ENCODE measurements at places on chromosomes 5 and 9. TPM values are rescaled to one million over a fixed set of nuclear protein-coding genes. Genes with fewer than 3 reads are reported as not detected.

DNA sequence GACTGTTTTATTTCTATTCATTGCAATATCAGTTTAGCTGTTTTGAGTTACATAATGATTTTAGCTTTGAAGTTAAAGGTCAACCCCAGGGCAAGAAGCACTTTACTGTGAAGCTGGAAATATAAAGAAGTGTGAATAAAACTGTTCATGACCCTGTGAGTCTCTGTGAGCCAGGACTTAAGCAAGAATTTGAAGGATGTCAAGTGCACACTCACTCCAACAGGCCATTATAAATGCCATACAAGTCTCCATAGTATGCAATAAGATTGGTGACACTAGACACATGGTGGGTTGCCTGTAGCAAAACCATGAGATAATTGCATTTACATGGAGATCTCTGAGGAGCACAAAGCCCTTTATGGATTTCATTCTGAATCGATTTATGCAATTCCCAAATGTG, 318.7 kb upstream of the ITGA1 start:
- no peak for DNase-seq

GRCh38 chr9:5455181-5455580, 4.8 kb downstream of the CD274 start:
- DNase-seq: no peak

DNA sequence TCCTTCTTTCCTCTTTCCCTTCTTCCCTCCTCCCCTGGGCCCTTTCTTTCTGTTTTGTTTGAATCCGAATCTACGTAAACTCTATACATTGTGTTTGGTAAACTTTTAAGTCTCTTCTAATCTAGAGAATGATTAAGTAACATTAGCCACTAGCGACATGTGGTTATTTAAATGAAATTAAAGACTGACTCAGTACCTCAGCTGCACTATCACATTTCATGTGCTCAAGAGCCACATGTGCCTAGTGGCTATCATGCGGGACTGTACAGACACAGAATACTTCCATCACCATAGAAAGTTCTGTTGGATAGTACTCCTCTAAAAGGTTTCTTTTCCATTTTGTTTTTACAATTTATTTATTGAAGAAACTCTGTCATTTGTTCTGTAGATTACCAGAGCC, 29.0 kb downstream of the DCTN4 start:
- DNase-seq: no peak

DNA sequence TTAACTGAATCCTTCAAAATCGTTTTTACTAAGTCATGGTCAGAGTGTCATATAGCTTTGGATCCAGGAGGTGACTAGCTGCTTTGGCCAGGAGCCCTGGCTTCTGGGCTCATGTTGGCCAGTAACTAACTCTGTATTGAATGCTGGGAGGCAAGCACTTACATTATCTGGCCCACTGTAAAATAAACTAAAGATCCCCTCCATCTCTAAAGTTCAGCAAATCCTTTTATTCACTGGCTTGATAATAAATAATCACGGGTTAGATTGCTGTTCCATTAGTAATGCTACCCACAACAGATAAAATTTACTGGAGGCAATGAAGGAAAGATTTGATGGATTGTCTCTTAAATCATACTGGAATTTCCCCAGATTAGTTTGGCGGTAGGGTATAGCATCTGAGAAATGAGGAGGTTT, 382.2 kb upstream of the TLE4 start:
- DNase-seq: no peak

DNA sequence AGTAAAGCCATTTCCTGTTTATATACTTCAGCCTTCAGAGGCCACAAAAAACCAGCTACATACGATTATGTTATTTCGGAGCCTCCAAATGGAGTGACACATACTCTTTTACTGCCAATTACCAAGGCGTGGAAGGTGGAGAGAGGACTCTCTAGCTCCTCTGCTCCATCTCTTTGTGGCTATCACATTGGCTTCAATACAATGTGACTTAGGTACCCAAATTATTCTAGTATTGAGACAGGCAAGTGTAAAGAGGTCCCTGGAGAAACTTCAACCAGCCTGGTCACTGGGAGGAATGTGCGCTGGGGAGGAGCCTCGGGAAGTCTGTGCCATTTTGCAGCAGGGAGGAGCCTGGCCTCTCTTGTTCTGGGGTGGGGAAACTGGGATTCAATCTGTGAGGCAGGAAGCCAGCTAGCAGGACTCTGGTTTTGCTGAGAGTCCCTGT, 85.8 kb upstream of the TAS2R1 start:
- no peak for DNase-seq

- DNase-seq: no peak
Observed at GRCh38 chr9:132669319-132669697, 475 bp downstream of the DDX31 start.

DNA sequence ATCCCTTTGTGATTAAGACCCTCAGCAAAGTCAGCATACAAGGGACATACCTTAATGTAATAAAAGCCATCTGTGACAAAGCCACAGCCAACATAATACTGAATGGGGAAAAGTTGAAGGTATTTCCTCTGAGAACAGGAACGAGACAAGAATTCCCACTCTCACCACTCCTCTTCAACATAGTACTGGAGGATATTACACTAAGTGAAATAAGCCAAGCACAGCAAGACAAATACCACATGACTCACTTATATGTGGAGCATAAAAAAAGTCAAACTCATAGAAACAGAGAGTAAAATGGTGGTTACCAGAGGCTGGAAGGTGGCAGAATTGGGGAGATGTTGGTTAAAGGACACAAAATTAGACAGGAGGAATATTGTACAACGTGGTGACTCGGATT, 118.1 kb upstream of the NFIL3 start:
- DNase-seq: no peak

- DNase-seq: no peak
Observed at GRCh38 chr9:99722877-99723276, 98.8 kb upstream of the NR4A3 start.

DNA sequence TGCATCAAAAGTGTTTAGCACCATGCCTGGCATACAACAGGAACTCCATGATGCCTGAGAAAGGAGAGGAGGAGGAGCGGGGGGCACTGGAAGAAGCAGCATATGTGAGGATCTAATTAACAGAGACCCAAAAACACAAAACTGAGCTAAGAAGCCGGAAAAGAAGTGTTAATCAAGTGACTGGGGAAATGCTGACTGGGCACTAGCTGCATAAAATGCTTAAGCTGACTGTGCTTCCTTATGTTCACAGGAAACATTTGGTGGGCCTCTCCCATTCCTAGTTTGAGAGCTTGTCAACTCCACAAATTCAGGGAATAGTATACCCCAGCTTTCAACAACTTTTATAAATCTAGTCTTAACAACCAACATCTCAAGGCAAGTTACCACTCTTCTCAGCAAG, 26.6 kb downstream of the DEPDC1B start:
- DNase-seq: no peak

DNA sequence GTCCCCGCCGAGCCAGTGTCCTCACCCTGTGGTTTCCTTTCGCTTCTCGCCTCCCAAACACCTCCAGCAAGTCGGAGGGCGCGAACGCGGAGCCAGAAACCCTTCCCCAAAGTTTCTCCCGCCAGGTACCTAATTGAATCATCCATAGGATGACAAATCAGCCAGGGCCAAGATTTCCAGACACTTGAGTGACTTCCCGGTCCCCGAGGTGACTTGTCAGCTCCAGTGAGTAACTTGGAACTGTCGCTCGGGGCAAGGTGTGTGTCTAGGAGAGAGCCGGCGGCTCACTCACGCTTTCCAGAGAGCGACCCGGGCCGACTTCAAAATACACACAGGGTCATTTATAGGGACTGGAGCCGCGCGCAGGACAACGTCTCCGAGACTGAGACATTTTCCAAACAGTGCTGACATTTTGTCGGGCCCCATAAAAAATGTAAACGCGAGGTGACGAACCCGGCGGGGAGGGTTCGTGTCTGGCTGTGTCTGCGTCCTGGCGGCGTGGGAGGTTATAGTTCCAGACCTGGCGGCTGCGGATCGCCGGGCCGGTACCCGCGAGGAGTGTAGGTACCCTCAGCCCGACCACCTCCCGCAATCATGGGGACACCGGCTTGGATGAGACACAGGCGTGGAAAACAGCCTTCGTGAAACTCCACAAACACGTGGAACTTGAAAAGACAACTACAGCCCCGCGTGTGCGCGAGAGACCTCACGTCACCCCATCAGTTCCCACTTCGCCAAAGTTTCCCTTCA, 1.4 kb downstream of the GLIS3 start:
- peak; percentile 41 for DNase-seq

Gene TAF11L5
- not detected for total RNA-seq

Gene SLC36A2
- total RNA-seq: not detected

Gene GRM6
- total RNA-seq: not detected

Gene MXD3
- 6.2 TPM for total RNA-seq

Gene PCDHA2
- total RNA-seq: 0.57 TPM

Gene ESM1
- total RNA-seq: not detected

Gene TMEM232
- 2.4 TPM for total RNA-seq

Gene TPPP
- 7.0 TPM for total RNA-seq

Gene ADAMTS6
- 3.2 TPM for total RNA-seq

Gene DOCK2
- total RNA-seq: 10.2 TPM

Gene PCDHGA2
- total RNA-seq: 7.3 TPM

Gene SLC6A7
- not detected for total RNA-seq

Gene NSG2
- total RNA-seq: not detected

All from ovary (tissue), 10 donors.